ENCODE measurements at places on chromosomes 13 and 19.

DNA sequence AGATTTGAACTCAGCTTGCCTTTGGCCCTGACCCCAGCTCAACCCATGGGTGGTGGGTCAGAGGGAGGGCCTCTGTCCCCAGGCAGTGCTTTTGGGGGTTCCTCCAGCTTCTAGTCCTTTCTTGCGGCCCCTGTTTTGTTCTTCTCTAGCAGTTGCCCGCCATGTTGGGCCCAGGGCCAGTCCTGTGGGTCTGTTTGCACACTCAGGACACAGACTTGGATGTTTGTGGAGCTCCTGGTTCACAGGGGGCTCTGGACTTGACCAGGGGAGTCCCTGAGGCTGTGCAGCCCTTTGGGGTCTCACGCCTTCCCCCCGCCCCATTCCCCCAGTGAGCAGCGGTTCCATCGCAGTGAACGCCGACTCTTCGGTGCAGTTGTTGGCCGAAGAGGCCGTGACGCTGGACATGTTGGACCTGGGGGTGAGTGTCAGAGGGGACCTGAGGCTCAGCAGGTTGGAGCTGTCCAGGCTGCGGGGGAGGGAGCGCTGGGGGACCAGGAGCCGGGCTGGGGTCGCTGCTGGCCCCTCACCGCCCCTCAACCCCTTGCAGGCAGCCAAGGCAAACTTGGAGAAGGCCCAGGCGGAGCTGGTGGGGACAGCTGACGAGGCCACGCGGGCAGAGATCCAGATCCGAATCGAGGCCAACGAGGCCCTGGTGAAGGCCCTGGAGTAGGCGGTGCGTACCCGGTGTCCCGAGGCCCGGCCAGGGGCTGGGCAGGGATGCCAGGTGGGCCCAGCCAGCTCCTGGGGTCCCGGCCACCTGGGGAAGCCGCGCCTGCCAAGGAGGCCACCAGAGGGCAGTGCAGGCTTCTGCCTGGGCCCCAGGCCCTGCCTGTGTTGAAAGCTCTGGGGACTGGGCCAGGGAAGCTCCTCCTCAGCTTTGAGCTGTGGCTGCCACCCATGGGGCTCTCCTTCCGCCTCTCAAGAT, 2.5 kb downstream of the ATP5F1D start:
- peak; percentile 87 for DNase-seq

DNA sequence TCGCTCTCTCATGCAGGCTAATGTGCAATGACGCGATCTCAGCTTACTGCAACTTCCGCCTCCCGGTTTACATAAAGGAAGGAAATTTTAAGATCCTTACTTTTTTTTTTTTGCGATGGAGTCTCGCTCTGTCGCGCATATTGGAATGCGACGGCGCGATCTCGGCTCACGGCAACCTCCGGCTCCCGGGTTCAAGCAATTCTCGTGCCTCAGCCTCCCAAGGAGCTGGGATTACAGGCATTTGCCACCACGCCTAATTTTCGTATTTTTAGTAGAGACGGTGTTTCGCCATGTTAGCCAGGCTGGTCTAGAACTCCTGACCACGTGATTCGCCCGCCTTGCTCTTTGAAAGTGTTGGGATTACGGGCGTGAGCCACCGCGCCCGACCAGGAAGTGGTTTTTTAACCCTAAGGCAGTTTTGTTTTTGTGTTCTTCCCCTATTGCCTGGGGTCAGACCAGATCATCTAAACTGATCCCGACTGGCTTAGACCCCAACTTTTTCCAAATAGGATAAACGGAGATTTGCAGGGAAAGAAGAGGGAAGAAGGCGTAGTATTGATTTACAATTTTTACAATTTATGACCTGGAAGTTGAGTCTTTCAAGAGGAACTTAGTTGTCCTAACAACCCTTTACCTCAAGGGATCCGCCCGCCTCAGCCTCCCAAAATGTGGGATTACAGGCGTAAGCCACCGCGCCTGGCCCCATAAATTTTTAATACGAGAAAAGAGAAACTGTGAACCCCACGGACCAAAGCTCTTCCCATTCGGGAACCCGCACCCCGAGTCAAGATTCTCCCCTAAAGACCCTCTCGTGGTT, 142.0 kb downstream of the ZNF737 start:
- DNase-seq, result peak; percentile 8

- DNase-seq, result no peak
Observed at GRCh38 chr19:35942235-35942634, 6.1 kb downstream of the LRFN3 start.

GRCh38 chr19:44728178-44728577, 20.3 kb upstream of the BCL3 start:
- DNase-seq, result no peak

DNA sequence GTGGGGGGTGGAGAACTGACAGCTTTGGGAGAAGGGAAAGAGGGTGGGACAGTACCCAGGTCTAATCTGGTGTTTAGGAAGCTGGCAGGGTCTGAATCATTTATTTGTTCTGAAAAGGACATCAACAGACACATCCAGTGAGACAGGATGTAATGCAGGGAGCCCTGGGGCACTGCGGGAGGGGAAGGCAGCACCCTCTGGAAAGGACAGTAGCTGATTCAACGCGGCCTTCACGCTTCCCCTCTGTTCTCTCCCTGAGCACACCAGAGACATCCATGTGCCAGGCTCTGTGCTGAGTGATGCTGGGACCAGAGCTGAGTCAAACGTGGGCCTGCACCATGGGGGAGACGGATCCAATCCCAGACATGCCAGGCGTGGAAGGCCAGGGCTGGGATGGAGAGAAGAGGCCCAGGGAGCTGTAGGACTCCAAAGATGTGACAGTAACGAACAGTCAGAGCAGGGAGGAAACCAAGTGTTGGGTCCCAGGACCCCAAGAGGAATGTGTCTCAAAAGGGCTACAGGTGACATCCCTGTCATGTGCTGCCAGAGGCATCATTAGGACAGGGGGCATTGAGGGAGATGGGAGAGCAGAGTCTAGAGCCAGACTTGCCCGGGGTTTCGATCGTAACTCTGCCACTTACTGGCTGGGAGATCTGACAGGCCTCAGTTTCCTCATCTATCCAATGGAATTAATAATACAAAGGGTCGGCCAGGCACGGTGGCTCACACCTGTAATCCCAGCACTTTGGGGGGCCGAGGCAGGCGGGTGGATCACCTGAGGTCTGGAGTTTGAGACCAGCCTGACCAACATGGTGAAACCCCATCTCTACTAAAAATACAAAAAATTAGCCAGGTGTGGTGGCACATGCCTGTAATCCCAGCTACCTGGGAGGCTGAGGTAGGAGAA, 1.7 kb downstream of the ETFB start:
- no peak for DNase-seq
